Activated CD4-positive, CD25-positive, alpha-beta regulatory T cell treated with anti-CD3 and anti-CD28 coated beads, Interleukin-2, amount 50 U/mL, for 24 hours (primary cell): ENCODE measurements at places on chromosomes 3 and 15.

DNA sequence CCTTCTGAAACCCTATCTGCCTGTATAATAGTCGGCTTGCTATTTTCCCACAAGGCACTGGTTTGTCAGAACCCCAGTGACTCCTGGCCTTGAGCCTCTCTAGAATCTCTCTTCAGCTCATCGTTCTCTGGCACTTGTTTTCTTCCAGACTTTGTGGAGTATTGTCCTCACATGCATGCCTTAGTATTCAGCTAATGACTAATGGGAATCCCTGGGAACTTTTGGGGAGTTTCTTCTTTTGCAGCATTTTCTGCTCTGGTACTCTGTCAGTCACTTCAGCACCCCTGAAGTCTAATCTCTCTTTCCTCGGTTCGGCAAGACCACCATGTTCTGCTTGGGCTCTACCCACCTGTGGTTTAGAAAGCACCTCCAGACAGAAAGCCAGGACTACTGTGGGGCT, 35.8 kb upstream of the THRB start:
- no peak for ATAC-seq

DNA sequence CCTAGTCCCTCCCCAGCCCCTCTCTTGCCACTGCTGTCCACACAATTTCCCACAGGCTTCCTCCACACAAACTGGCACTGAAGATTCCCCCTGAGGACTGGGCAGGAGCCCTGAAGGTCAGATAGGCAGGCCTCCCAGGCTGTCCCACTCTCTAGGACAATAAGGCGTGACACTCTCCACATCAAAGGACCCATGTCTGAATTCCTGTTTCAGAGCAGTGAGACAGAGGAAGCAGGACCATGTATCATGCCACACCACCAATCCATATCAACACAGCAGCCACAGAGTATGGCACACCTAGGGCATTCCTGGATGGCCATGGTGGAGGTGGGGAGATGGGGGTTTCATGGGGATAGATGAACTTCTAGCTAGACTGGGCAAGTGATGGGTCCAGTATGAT, 13.8 kb upstream of the CCR1 start:
- ATAC-seq: no peak

GRCh38 chr15:59444980-59445545, 7.1 kb downstream of the FAM81A start:
- no peak for ATAC-seq

DNA sequence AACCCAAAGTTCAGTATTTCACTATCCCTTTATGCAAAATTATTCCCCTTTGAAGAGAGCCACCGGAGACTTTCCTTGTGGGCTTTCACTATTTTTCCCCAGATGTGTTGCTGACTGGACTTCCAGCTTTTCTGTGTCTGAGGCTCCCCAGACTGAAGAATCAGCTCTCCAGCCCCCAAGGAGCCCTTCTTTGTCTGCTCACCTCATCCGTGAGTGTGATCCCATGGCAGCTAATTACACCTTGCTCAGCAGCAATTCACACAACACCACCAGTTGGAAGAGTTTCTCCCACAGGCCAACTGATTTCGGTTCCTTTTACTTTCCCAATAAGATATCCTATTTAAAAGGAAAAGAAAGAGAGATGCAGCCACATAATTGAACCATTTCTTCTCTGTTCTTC, 249.5 kb upstream of the TRIM42 start:
- no peak for ATAC-seq

DNA sequence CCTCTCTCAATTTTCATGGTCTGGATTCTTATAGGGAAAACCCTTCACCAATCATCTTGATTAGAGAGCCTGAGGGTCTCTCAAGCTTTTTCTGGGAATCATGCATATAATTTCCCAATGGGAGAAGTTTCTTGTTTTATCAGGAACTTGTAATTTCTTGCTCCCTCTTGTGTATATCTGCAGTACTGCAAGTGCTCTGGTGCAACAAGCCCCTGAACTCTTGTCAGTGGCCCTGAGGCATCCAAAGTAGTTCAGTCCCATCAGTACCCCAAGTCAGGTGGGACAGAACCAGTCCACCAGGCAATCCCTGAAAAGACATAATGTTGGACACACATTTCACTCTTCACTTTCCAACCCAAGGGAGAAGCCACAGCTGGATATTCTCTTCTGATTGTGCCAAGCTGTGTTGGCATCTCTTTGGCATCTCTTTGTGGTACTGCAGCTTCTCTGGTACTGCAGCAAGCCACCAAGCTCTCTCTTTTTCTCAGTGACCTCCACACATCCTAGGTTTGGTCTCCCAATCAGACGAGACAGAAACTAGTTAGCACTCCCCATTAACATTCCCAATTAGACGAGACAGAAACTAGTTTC, 214.5 kb downstream of the ZIC4 start:
- ATAC-seq: no peak

DNA sequence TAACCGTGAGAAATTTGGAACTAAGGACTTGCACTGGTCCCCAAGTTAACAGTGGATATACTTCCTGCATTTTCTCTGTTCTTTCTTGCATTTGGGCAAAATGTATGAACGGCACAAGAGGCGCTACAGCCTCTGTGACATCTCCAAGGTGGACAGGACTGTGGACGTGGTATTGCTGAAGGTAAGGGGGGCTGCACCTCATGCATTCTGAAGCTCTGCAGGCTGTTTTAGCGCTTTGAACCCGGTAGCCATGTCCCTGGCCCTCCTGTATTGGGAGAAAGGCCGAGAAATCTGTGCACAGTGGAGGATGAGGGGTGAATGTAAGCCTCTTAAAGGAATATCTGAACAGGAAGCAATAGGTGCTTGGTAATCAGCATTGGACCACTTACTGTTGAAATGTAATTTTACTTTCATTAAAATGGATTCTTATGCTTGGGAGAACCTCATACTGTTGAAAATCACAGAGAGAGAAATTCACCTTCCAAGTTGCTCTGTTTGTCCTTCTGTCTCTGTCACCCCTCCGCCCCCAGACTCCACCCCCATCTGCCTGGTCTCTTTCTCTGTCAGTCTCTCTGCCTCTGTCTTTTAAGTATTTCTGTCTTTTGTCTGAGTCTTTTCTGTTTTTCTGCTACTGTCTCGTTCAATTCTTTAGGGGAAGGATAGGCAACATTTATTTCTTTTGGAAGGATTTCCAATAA, 174.6 kb downstream of the KLHL25 start:
- ATAC-seq: no peak

- ATAC-seq: no peak
These were observed 99.2 kb upstream of the C3orf80 start for GRCh38 chr3:160126051-160126450.

DNA sequence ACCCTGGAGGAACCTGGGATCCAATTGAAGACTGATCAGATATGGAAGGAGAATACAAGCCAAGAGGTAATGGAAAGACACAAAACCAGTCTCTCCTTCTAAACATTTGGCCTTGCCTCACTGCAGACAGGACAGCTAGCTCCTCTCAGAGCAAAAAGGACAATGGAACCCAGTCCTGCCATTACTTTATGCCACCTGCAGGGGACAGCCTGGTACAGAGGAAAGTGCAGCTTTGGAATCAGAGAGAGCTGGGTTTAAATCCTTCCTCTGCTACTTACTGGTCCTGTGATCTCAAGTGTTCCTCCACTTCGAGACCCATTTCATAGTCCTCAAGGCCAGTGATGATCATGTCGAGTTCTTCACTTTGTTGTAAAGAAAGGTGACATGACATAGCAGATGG, 159.4 kb upstream of the SMAD3 start:
- ATAC-seq: no peak

- no peak for ATAC-seq
These were observed 17.4 kb upstream of the SECISBP2L start for GRCh38 chr15:49063402-49064280.

GRCh38 chr3:3081381-3082233, 28.6 kb downstream of the IL5RA start:
- no peak for ATAC-seq

- ATAC-seq: no peak
These were observed 3.5 kb downstream of the ST6GAL1 start for GRCh38 chr3:186933816-186934215.

DNA sequence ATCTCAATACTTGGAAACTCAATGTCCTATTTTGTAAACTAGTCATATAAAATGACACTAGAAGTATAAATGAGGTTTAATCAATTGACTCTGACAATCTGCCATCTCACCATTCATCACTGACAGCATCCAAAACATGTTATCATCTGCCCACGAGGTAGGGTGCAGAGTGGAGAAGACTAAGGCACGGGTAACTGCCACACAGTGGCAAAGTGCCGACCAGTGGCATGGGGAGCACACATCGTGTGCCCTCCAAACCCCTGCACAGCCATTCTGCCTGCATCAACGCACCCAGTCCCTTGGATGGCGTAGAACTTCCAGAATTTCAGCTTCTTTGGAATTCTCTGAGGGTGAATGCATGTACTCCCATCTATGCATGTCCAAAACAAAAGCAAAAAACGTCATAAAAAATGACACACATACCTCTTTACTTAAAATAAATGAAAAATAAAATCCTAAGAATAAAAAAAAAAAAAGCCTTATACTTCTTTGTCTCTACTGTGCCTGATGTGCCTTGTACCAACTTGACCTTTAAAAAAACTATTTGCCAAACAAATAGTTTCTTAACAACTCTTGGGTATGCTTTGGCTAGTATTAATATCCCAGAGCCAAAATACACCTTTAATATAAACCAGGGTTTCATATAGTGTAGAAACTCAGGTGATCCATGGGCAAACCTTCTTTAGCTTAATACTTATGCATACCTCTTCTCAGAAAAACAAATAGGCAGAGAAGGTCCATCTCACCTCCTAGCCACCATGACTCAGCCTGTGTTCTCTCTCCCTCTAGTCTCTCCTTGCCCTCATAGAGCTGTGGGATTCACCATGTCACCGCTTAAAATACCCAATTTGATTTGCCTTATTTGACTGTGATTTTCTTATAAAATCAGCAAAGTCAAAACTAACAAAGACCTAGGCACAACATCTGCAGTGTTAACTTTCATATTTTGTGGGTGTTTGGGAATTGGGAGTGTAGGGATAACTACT, 12.7 kb downstream of the CPOX start:
- no peak for ATAC-seq

- no peak for ATAC-seq
These were observed 360.4 kb upstream of the FRG2C start for GRCh38 chr3:75303741-75304140.

DNA sequence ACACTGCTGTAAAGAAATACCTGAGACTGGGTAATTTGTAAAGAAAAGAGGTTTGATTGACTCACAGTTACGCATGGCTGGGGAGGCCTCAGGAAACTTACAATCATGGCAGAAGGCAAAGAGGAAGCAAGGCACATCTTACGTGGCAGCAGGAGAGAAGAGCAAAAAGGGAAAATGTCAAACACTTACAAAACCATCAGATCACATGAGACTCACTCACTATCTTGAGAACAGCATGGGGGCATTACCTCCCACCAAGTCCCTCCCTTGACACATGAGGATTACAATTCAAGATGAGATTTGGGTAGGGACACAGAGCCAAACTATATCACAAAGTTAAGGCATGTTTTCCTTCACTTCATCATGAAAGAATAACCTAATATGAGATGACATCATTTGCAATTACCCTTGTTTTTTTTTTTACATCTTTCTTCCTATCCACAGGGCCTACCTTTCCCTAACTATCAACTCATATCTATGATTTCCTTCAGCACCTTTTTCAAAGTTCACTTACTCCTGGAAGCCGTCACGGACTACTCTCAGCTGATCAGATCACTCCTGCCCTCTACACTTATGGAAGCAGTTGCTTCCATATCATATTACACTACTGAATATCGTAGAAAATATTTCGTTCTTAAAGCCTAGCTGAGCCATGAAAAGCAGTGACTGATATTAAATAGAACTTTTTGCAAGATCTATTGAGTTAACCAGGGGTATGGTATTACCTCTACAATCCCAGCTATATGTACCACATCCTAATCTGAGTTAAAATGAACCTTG, 25.5 kb upstream of the ATP8B4 start:
- no peak for ATAC-seq

DNA sequence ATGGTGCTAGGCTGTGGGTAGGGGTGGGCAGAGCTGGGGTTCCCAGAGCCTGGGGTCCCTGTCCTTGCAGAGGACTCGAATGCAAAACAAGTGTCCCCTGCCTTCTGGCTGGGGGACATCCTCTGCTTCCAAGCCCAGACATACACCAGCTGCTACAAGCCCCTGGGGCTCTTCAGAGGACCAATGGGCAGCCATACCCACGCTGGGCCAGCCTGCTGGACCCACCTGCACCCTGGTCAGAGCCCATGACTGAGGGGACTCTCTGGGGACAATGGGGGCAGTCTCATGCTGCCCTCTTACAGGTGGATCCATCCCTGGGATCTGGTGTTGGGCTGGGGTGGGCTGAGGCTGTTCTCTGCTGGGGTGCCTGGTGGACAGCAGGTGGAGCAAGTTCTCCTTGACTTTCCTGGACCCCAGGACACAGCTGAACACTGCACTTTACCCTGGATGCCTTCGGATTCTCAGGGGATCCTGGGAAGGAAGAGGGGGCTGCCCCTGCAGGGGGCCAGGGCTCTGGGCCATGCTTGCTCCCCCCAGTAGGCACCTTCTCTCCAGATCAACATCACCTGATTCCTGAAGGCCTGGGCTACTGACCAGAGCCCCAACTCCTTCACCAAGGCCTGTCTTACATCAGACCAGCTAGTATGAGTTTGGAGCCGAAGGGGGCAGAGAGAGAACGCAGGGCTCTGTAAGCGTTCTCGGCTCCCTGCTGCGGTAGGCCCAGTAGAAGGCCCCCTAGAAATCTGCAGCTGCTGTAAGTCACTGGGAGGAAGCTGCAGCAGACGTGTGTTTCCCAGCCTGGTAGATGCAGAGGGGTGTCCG, 7.2 kb upstream of the COMMD4 start:
- no peak for ATAC-seq

DNA sequence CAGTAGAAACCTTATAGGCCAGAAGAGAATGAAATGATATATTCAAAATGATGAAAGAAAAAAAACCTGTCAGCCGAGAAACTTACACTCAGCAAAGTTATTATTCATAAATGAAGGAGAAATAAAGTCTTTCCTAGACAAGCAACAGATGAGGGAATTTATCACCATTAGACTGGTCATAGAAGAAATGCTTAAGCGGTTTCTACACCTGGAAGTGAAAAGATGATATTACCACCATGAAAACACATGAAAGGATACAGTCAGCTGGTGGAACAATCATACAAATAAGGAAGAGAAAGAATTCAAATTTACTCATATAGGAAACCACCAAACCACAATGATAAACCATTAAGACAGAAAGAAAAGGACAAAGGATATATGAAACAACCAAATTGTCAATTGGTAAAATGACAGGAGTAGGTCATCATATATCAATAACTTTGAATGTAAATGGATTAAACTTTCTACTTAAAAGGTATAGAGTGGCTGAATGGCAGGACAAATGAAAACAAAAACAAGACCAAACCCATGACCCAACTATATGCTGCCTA, 29.9 kb upstream of the PRR23C start:
- no peak for ATAC-seq

DNA sequence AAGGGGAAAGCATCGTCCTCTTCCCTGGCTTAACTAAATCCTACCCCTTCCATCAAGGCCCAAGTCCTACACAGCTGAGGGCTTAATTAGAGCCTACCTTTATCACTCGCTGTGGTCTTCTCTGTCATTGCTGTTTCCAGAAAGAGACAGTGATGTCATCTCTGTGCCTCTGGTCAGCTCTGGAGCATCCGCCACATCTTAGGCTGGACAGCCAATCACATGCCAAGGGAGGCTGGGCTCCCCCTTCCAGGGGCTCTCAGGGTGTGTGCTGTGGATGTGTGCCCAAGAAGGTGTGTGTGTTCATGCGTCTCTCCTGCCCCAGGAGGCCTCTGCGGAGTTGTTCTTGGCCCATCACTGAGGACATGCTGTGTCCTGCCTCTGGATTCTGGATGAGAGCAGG, 42.8 kb downstream of the CHST14 start:
- ATAC-seq: no peak

- ATAC-seq: no peak
These were observed 14.6 kb upstream of the TFRC start for GRCh38 chr3:196096382-196096953.
